ENCODE measurements at places on chromosomes 6 and 20.

- DNase-seq = no peak
Observed at GRCh38 chr6:49732781-49733180, 11.4 kb downstream of the CRISP3 start.

- no peak for DNase-seq
Observed at GRCh38 chr6:161272635-161273273, 1.1 kb downstream of the AGPAT4 start.

DNA sequence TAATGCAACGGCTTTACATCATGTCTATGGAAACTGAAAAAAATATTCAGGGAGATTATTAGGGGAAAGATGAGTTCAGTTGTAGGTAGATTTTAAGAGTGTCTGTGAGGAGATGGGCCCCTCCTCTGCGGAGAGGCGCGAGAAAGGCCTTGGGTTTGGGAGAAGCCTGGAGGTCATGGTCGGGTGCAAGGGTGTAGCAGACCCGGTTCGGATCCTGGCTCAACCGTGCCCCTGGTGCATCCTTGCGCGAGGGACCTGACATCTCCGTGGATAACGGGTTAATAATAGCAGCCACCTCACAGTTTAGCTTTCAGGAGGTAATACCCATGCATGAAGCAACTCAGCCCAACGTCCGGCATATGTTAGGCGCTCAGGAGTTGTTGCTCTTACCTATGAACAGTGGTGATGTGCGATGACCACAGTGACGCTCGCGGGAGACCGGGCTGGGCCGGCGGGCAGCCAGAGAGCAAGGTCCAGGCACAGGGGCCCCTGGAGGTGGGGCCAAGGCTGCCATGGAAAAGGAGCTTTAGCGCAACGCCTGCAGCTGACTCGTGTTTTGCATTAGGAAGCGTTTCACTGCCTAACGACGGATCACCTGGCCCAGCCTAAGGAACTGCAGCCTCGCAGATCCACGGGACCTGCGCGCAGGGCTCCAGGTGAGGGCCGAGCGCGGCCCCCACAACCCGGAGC, 146.4 kb upstream of the ARID1B start:
- DNase-seq = no peak

GRCh38 chr20:62860391-62860923, 1.2 kb downstream of the TCFL5 start:
- no peak for DNase-seq

- no peak for DNase-seq
Observed at GRCh38 chr6:73586416-73586974, 65.7 kb upstream of the EEF1A1 start.

Data from AG08396 (cell line).